ENCODE measurements at places on chromosomes 7 and 10.

DNA sequence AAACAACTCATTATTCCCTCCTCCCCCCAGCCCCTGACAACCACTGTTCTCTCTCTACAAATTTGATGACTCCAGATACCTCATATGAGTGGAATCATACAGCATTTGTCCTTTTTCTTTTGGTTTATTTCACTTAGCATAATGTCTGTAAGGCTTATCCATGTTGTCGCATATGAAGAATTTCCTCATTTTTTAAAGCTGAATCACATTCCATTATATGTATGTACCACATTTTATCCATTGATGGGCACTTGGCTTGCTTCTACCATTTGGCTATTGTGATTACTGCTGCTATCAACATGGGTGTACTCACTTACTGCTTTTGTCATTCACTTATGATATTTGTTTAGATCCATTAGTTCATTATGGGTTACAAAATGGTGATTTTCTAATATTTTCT is 112.8 kb downstream of the BUB3 start:
- DNase-seq = no peak

DNA sequence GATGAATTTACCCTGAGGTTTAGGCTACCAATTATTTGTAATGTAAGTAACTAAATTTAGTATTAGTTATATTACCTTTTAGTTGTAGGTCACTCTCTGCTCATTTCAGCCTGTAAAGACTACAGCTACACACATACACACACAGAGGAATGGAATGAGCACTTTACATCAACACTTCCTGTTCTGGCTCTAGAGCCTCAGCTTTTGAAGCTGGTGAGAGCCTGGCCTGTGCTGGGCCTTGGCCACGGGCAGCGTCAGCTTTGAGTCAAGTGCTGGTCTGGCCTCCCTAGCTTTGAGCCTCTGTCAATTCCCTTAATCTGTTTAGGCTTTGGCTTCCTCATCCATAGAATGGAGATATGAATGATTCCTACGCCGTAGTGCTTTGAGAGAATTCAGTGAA is 141.7 kb downstream of the EGFR start:
- DNase-seq = no peak

- DNase-seq = no peak
Observed at GRCh38 chr7:20364571-20365196, 34.0 kb downstream of the ITGB8 start.

DNA sequence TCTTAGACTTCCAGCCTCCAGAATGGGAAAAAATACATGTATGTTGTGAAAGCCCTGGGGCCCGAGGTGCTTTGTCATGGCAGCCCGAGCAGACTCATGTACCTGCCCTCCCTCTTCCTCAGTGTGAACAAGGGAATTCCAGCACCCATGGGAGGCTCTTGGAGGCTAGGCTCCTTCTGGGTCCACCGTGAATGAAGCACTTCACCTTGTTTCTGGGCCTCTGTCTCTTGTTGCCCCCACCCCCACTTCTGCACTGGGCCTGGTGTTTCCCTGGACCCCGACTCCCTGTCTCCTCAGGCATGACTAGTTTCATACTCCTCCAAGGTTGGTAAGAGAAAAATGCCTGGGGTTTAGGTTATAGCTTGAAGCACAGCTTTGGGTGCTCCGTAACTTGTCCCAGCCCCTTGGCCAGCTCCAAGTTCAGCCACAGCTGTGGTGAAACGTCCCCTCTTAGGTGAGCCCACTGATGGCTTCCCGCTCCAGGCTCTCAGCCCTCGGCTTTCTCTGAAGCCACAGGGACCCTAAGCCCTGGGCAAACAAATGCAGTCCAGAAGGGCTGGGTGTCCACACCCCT is 30.2 kb upstream of the ARHGAP22 start:
- DNase-seq = no peak

- no peak for DNase-seq
Observed at GRCh38 chr7:17535776-17536175, 237.3 kb downstream of the AHR start.

DNA sequence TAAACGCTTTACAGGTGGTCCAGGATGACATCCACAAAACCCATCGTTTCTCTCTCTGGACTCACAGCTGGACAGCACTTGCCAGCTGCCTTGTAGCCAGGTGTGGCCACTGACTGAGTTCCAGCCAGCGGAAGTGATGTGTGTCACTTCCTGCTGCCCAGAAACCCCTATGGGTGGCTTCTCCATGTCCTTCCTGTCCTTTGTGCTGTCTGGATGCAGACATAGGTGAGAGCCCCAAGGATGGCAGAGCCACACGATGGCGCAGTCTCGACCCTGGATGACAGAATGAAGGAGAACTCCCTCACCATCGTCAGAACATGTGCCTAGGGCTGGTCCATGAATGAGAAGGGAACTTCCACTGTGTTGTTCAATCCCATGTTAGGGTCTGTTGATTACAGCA is 22.1 kb downstream of the NMT2 start:
- no peak for DNase-seq

- DNase-seq = no peak
Observed at GRCh38 chr10:24850727-24851296, 101.6 kb downstream of the PRTFDC1 start.

DNA sequence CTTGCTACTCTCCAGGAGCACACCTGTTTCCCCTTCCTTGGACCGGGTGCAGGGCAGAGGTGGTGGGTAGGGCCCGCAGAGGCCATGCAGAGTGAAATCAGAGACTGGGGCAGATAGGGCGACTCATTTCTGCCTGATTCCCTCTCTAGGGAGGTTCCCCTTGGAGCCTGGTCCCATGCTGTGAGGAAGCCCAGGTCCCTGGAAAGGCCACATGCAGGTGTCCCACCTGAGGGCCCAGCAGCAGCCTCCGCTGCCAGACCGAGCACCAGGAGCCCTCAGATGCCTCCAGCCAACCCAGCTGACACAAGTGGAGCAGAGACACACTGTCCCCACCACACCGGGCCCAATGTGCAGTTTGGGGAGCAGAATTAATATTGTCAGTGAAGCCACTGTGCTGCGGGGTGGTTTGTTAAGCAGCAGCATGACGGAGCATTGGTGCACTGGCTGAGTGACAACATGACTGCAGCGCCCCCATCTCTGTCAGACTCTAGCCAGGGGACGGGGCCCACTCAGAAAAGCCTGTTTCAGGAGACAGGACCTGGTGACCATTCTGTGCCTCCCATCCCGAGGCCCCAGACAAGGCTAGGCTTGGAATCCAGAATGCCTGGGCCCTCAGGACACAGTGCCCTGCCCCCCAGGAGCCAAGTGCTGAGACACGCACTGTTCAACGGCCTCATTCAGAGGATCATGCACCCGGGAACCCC is 30.4 kb upstream of the RET start:
- no peak for DNase-seq

- no peak for DNase-seq
Observed at GRCh38 chr10:125023862-125024496, 82.1 kb downstream of the ZRANB1 start.

- no peak for DNase-seq
Observed at GRCh38 chr10:123160311-123160980, 6.2 kb downstream of the BUB3 start.

DNA sequence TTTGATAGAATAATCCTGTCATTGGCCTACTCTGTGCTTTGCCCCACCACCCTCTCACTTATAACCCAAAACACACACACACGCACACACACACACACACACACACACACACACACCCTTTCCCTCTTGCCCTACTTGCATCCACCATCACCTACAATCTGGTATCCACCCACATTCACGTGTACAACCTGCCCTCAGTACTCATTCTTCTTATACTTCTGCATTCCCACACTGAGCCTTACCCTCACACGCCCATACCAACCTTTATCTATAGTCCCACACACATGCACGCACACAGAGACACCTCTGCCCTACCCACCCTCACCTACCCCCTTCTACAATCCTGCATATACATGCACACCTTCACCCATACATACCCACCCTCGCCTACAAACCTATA is 10.8 kb upstream of the SRI start:
- DNase-seq = no peak

- no peak for DNase-seq
Observed at GRCh38 chr10:129258283-129258923, 208.6 kb upstream of the MGMT start.

DNA sequence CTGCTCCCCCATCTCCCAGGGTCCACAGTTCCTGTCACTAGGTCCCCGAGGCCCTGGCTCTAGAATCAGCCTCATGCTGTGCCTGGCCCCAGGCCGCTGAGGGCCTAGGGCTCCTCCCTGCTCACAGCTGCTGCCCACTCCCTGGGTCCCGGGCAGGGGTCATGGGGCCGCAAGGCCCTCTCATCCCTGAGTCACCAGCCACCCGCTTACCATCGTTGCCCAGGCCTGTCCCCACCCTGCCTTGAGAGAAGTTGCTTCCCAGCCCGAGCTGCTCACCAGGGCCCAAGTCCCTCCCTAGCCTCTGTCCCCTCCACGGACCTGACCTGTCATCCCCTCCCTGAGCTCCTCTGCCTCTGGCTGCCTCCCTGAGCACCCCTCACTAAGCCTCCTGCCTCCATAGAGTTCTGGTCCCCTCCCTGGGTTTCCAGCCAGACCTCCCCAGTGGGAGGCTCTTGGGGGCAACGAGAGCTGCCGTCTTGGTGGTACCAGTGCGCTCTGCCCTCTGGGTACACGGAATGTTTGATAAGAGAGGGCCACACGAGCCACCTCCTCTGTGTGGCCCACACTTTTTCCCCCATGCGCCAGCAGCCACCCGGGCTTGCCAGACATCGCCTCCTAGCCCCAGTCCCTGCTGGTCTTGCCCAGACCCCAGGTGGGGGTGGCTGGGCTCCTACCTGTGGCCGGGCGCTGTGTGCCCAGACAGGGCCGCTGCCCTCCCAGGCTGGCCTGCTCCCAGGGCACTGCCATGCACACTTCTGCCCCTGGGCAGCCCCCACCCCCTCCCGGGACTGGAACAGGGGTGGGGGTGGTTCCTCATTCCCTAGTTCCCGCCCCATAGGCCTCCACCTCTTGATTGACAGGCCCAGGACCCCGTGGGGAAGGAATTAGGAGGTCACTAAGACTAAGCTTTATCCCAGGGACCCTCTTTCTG is 21.3 kb downstream of the MLXIPL start:
- no peak for DNase-seq

DNA sequence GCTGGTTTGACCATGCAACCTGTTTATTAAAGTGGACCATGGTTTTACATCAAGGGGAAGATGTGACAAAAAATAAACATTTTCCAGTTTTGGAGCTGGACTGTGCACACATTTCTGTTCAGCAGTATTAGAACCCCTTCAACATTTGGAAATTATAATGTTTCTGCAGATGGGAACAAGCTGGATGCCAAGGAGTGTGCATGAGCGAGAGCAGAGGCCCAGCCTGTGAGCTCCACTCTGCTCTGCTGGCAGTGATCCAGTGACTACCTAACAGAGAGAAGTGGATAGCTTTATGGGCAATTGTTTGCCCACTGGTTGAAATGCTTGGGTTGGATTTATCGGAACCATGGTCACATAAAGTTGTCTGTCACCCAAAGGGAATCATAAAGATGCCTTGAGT is 456.7 kb downstream of the NRG3 start:
- no peak for DNase-seq

DNA sequence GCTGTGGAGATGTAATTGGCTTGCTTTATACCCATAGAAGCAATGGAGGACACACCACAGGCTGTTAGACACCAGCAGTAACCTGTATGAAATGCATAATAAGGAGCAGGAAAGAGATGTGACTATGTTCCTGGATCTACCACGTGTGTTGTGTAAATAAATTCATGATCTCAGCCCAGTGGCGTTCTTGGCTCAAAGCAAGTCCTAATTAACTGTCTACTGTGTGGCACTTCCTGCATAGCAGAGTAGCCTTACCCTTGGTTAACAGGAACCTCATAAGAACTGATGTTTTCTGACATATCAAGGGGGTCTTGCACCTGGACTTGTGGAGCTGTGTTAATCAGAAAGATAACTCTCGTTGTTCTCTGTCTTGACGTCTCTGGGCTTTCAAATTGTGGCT is 25.7 kb upstream of the FAM180A start:
- DNase-seq = no peak

- DNase-seq = no peak
Observed at GRCh38 chr10:112261281-112261822, 21.8 kb upstream of the TECTB start.

DNA sequence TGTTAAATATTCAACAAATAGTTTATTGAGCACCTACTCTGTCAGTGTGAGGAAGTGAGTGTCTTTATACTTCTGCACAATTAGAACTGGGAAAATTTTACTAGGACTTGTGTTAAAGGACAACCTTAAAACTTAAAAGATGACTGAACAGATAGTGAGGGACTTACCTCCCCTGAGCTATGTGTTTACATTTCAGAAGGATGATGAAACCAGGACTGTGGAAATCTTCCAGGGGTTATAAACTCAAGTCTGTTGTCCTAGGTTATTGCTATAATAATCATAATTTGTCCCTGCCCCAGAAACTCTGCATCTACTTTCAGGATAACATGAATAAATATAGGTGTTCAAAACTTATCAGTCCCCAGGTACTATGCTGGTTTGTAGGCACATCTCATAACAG is 261.0 kb upstream of the MKLN1 start:
- DNase-seq = no peak

- peak; percentile 33 for DNase-seq
Observed at GRCh38 chr7:55571511-55572377, 558 bp downstream of the VOPP1 start.

DNA sequence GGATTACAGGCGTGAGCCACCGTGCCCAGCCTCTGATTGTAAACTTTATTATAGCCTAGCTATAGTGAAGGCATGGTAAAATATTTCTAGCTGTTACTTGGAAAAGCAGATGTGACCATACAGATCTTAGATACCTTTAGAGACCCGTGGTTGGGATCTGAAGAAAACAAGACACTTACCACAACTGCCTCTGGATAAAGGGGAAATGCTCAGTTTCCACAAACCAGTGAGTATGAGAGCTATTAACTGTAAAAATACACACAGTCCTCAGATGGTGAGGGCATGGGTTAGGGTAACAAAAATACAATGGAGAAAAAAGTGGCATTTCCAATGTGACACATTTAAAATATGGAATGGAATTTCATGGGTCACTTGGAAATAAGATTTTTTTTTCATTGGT is 63.0 kb downstream of the ZNF438 start:
- DNase-seq = no peak

DNA sequence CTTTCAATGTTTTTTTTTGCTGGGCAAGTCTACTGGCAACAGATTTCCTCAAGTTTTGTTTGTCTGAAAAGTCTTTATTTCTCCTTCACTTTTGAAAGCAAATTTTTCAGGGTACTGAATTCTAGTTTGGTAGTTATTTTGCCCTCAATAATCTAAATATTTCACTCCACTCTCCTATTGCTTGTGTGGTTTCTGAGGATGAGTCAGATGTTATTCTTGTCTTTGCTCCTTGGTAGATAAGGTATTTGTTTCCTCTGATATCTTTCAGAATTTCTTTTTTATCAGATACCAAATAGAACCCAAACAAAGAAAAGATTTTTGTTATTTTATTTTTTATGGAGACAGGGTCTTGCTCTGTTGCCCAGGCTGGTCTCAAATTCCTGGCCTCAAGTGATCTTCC is 99.2 kb upstream of the MALRD1 start:
- no peak for DNase-seq

GRCh38 chr7:121604627-121605316 is 208.7 kb upstream of the FAM3C start:
- no peak for DNase-seq

GRCh38 chr7:117203205-117203604 is 119.7 kb downstream of the WNT2 start:
- no peak for DNase-seq

All from activated CD8-positive, alpha-beta memory T cell treated with anti-CD3 and anti-CD28 coated beads for 1 hour (primary cell).